Upper lobe of right lung (tissue), 1 donor: ENCODE measurements at places on chromosomes 5 and 9. TPM values are rescaled to one million over a fixed set of nuclear protein-coding genes. Genes with fewer than 3 reads are reported as not detected.

DNA sequence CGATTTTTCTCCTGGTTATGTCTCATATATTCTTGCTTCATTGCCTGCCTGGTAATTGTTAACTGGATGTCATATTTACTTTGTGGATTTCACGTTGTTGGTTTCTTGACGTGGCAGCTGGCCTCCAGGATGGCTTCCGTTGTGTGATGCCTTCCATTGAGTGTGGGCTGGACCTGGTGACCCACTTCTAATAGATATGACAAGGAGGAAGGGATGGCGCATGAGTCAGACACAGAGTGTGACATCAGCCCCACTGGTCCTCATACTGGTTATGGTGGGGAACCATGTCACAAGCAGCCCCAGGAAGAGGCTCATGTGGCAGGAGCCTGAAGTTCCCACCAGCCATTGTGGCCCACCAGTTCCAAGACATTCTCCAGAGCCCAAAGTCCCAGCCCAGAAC lies 6.4 kb upstream of the PAEP start:
- DNase-seq, result peak; percentile 42

DNA sequence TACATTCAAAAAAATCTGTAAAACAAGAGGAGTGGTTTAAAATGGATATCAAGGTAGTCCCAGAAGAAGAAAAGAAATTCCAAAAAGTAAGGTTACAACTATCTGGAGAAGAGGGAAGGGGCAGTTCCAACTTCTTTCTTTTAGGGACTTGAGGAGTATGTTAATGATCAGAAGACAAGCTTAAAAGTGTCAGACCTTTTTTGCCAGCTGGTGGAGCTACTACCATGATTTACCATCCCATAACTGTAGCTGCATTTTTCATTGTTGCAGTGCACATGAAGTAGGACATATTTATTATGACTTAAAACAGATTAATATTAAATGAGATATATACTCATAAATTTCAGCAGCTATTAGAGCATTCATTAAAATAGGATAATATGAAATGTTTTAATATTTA lies 158.5 kb upstream of the RGS7BP start:
- DNase-seq, result no peak

DNA sequence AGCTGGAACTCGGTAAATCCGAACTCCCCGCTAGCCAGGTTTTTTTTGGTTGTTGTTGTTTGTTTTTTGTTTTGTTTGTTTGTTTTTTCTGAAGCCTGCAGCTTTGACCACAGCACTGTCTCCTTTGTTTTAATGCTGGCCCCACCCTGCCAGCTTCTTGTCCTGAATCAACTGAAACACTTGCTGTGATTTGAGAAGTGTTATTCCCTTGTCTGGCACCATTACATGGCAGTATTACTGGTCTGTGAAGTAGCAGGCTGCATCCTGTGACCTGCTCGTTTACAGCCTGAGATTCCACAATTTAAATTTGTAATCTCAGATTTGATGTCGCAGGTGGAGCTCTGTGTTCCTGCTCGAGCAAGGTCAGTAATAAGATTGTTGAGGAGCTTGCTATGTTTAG lies 1.4 kb upstream of the SLC36A2 start:
- no peak for DNase-seq

DNA sequence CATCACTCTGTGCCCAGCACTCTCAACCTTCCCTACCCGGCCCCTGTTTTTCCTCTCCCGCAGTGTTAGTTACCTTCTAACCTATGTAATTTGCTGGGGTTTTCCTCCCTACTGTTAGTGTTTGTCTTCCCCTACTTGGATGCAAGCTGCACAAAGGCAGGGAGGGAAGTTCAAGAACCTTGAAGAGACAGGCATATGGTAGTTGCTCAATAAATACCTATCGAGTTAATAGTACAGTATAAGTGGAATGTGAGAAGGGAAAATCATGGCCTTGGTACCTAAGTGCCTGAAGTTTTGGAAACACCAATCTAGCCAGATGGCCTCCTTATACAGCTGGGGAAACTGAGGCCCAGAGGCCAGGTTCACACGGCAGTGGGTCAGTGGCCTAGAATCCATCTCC lies 24.2 kb downstream of the PDGFRB start:
- DNase-seq, result no peak

DNA sequence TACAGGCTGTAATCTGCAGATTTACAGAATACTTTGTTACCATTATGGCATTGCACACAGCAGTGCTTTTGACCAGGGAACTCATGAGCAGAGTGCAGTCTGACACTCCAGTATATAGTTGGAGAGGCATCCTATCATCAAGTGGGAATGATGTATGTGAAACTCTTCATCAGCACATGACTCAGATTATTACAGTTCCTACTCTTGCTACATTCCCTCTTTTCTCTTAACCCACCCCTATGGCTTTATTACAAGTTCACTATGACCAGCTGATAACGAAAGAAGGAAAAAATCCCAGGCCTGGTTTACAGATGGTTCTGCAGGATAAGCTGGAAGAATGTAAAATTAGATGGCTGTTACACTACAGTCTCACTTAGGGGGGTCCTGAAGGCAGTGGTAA lies 385.9 kb downstream of the RASEF start:
- no peak for DNase-seq

GRCh38 chr9:29625292-29625731 lies 2052.0 kb upstream of the C9orf72 start:
- no peak for DNase-seq

DNA sequence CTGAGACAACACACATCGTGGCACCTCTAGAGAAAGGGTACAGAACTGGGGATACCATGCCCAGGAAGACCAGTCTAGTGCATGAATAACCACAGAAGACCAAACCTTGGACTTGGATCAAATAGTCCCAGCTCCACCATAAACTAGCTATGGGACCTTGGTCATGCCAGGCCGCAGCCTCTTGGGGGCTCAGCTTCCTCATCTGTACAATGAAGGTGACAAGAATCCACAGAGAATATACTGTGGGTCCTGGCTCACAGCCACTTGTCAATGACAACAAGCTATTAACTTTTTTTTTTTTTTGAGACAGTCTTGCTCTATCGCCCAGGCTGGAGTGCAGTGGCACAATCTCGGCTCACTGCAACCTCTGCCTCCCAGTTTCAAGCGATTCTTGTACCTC lies 3.9 kb downstream of the KYAT1 start:
- no peak for DNase-seq

GRCh38 chr5:5293029-5293428 lies 129.4 kb upstream of the ICE1 start:
- no peak for DNase-seq

DNA sequence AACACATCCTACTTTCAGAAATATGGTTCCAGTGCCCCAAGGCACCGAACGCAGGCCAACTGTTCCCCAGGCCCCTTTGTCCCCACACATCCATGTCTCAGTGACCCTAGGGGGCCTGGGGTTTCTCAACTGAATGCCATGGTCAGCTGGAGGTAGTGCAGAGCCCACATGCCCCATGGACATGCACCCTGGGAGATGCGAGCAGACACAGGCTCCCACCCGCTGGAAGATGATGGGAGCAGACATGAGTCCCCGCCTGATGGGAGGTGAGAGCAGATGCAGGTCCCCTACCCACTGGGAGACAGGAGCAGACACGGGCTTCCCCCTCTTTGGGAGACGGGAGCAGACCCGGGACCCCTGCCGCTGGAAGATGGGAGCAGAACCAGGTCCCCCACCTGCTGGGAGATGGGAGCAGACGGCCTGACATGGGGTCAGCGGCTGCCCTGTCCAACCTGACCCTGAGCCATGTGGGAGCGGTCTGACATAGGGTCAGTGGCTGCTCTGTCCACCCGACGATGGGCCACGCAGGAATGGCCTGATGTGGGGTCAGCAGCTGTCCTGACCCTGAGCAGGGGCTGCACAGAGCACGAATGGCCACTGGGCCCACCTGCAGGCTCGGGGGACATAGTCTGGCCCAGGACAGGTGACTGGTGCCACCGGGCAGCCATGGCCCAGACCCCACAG lies 18.4 kb downstream of the ZDHHC11B start:
- DNase-seq, result peak; percentile 54

DNA sequence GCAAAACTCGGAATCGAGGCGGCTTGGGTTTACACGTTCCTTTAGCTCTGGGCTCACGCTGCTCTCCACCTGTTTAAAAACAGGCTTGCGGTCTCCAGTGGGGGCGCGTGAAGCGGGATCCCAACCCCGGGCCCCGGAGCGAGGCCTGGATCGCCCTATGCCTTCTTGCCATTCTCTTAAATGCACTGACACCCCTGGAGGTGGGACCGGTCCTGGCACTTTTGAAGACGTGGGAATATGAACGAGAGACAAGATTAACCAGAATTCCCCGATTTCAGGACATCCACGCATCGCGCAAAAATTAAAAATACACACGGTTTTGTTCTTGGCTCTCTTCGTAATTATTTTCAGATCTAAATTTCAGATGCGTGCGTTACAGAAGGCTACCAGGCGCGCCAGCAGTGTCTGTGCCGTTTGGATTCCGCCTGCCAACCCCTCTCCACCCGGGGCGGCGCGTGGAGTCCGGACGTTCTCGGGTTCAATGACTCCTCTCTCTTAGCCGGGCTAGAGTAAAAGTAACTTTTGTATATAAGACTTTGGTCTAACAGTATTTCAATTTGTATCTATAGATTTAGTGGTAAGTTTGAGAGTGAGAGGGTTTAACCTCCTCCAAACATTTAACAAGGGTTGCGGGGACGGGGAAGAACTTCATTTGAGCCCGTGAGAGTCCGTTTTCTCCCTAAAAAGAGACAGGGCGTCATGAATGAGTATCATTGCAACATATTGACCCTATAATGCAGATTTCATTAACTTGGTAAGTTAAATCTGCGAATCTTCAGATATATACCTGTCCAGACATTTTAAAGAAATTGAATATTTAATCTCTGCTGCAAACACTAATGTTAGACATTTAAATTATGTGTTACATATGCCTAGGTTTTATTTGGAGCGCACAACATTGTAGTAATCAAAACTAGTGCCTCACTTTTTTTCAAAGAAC lies 3.8 kb downstream of the FOXD1 start:
- DNase-seq, result no peak

- no peak for DNase-seq
Measured at GRCh38 chr5:56685503-56686217, 129.7 kb upstream of the MAP3K1 start.

GRCh38 chr5:60352992-60353599 lies 346.9 kb downstream of the DEPDC1B start:
- no peak for DNase-seq

DNA sequence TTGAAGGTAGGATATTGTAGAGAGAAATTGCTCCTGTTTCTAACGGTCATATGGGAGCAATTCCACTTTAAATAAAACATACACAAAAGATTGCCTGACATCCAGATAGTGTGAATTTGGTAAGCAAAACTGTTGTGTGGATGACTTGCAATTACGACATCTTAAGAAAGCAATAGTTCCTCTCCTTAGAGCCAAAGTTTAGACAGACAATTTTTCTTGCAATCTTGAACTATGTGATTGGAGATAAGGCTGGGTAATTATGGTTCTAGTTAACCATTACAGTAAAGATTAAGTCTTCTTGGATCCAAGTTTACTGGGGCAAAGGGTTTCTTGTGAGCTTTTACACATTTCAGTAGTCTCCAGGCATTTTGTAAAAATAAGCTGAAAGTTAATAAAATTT lies 1080.6 kb upstream of the CDH6 start:
- DNase-seq, result no peak

GRCh38 chr9:126326228-126327005 lies at the start of gene MVB12B:
MVB12B (plus strand) TSS chr9:126326829; CDS start chr9:126326930, 101 bp downstream.
- peak; percentile 78 for DNase-seq

DNA sequence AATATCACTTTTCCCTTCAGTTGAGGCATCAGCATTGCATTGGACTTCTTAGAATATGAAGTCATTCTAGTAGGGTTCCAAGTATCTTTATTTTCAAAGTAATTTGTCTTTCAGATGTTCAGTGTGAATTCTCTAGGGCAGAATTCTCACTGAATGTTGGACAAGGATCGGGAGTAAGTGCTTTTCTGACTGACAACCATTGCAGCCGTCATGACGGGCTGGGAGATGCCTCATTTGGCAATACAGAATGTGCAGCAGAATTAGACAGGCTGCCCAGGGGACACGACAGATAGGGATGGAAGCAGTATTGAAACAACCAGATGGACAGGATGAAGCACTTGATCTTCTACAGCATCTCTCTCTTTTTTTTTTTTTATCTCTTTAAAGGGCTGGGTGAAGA lies 129.0 kb downstream of the ICE1 start:
- DNase-seq, result no peak

- DNase-seq, result no peak
Measured at GRCh38 chr5:146400201-146400600, 46.9 kb upstream of the TCERG1 start.

Gene TLX3
- not detected for total RNA-seq

Gene PDLIM4
- total RNA-seq, result 7.4 TPM

Gene CDC25C
- total RNA-seq, result 0.29 TPM

Gene DOCK2
- total RNA-seq, result 65.4 TPM

Gene TAF9
- total RNA-seq, result 31.7 TPM

Gene ERBIN
- total RNA-seq, result 67.0 TPM

Gene CENPP
- total RNA-seq, result 4.0 TPM
